D721Med (cell line): ENCODE measurements at places on chromosomes 2 and 18.

DNA sequence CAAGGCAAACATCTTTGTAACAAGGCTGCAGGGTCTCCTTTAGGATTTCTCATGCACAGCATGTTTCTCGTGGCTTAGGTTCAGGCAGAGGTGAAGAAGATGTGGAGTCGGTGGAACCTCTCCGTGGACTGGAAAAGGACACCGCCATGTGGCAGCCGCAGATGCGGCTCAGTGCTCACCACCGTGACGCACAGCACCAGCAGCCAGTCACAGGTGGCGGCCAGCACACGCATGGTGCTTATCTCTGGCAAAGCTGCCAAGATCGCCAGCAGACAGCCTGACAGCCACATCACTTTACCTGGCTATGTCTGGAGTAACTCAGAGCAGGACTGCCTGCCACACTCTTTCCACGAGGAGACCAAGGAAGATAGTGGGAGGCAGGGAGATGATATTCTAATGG, 86.6 kb downstream of the PTH2R start:
- no peak for DNase-seq

DNA sequence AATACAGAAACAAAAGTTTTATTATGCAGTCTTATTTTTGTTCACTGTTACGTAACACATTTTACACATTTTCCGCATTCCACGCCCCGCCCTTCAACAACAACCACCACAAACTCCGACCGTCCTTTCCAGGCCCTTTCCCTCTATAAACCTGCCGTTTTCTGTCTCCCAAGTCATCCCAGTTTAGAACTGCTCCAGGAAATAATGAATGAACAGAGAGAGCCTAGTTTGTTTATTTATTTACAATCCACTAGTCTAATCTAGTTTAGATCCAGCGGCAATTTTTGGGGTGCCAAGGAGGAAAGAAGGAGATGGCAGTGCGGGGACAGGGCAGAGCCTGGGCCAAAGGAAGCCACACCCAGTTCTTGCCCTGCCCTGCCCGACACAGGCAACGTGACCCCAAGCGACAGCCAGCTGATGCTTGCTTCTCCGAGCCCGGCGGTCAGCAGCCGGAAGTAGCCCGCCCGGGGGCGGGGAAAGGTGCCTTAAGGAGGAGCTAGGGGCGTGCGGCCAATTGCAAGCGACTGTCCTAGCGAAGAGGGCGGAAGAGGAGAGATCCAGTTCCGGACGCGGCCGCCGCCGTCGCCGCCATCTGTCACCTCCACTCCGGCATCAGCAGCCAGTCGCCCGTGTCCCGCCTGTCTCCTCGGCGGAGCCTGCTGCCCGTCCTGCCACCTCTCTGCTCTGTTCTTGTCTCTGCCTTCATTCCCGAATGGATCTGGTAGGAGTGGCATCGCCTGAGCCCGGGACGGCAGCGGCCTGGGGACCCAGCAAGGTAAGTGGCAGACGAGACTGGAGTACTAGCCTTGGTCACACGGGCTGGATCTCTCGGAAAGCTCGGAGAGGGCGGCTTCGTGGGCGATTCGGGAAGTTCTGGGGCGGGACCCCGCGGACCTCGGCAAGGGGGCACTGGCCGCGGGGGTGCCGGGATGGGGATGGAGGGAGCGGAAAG, at the start of gene RIOK3:
Gene RIOK3, plus strand, starts transcription at position 560 of the 952 bp plus-strand sequence. Its CDS starts 153 bp downstream, at position 713.
- peak; percentile 99 for DNase-seq

GRCh38 chr18:23503963-23504344, 643 bp downstream of the RMC1 start:
- no peak for DNase-seq

DNA sequence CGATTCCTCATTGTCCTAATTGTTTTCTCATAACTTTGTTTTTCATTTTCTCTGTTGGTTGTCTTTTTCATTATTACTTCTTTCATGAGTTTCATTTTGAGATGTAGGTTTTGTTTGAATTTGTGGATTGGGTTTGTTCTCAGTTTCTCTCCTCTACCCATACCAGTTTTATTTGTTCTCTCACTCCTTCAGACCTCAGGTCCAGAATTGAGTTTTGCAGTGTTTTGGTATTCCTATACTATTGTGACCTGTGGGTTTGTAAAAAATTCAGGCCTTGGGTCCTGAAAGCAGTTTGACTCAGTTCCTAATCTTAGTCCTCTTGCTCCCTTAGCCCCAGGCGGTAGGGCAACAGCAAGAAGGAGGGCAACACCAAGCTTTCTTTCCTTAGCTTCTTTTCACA, 28.3 kb upstream of the UBE2E3 start:
- DNase-seq: no peak

DNA sequence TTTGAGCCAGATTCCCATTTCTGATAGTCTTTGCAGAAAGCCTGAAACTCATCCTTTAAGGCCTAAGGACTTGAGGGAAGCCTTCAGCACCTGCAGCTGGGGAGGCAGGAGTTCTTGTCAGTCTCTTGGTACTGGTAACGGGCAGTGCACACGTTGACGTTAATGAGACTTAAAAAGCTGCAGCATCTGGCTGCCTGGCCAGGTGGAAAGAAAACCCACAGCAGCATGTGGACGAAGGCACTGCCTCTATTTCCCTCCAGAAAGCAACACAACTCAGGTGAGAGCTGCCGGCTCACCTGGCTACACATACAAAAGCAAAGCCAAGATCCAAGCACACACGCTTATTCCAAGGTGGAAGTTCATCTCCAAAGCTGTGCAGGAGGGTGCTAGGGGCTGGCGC, 178.8 kb downstream of the ANAPC1 start:
- DNase-seq: no peak

- no peak for DNase-seq
These were observed 1.1 kb downstream of the DNAJC27 start for GRCh38 chr2:24970483-24971285.

- no peak for DNase-seq
These were observed 324.3 kb upstream of the PKDCC start for GRCh38 chr2:41723526-41723925.

DNA sequence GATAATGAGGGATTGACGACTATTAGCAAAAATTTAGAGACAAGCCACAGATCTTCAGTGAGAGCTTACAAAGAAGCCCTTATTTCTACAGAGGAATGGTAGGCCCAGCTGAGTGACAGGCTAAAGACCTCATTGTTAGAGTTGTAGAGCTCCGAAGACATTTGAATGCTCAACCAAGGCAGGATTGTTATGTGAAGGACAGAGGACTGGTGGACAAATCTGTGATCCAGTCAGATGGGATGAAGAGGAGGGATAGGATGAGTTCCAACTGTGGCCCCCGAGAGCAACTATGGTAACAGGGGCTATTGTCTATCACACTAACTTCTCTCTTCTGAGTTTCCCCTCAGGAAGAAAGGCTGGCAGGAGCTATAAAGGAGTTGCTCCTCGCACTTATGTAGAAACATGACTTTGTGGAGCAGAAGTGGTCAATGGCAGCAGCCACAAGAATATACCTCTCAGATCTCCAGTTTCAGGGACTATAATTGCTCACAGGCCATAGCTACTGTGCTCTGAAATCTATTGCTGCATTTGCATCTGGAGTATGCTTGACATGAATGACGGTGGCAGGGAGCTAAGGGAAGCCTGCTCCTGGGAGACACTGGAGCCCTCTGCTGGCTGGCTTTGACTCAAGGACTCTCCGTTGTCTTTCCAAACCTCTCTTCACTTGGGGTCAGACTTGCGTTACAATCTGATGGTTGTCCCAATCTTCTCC, 50.3 kb upstream of the GREB1L start:
- no peak for DNase-seq

- DNase-seq: no peak
These were observed 284.1 kb downstream of the TRIB2 start for GRCh38 chr2:13000664-13001363.
